ENCODE measurements at places on chromosomes 12 and 14.

DNA sequence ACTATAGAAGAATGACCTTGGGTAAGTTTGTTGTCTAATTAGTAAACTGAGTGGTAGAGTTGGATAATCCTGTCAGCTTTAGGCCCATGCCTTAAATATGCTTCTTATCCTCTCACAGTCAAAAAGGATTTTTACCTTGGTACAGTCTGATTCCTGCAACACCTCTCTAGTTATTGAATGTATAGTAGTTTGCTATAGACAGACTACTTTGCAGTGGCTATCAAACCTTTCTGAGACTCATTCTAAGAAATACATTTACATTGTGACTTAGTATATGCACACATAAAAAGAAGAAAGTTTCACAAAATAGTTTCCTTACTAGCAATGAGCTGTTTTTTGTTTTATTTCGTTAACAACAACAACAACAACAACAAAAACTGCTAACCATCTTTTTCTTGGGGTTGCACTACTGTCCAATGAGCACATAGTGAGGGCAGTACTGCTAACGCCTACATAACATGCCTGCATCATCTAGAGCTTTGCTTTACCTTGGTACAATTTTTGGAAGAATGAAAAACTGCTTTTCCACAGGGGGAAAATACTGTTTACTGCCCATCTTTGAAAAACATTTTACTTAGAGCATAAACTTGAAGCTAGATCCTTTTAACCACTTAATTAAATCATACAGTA, 28.5 kb downstream of the WNK1 start:
- DNase-seq = no peak

- DNase-seq = no peak
Observed at GRCh38 chr12:85394809-85395208, 114.8 kb downstream of the ALX1 start.

- DNase-seq = no peak
Observed at GRCh38 chr14:48274826-48275225, 599.4 kb upstream of the MDGA2 start.

DNA sequence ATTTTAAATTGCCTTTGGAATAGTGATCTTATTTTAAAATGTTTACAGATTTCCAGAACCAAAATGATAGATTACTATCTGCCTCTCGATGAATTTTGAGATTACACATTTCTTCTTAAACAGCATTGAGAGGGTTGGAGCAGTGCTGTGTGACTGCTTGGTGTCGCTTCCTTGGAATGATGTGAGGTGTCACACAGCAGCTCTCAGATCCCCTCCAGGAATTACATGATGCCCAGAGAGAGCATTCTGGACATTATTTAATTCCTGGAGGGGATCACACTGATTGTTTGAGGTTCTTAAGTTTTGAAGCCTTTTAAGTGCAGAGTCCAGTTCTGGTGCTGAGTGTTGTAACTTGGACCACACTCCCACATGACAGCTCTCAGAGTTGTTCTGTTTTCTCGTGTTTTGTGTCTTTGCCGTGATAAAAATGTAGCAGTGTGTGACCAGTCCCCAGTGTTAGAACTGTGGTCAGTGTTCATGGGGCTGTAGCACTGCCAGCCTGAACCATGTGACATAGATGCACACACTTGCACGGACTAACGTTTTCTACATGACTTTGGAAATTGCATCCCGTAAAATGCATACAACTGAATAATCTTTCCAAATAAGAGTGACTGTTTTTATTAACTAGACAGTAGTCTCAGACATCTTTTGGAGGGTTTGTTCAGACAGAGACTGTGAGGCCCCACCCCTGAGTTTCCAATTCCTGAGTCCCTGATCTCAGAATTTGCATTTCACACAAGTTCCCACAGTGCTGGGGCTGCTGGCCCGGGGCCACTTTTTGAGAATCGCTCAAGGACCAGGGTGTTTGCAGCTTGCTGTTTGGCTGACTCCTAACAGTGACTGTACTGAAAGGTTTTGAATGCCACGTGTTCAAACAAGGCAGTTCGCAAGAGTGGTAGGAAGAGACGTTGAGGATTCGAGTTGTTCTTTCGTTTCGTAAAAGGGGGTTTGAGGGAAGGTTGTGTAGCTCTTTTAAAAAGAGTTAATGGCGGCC, 26.0 kb downstream of the XRCC3 start:
- no peak for DNase-seq

DNA sequence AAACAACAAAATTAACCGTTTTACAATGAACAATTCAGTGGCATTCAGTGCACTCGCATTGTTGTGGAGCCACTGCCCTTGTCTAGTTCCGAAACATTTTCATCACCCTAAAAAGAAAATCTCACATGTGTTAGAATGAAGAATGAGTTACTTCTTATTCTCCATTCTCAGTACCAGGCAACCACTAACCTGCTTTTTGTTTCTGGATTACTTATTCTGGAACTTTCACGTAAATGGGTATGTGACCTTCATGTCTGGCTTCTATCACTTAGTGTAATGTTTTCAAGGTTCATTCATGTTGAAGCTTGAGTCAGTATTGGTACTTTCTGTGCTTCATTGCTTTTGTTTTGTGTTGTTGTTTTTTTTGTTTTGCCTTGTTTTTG, 15.6 kb downstream of the RCOR1 start:
- no peak for DNase-seq

- no peak for DNase-seq
Observed at GRCh38 chr14:26403760-26404159, 194.1 kb downstream of the NOVA1 start.

DNA sequence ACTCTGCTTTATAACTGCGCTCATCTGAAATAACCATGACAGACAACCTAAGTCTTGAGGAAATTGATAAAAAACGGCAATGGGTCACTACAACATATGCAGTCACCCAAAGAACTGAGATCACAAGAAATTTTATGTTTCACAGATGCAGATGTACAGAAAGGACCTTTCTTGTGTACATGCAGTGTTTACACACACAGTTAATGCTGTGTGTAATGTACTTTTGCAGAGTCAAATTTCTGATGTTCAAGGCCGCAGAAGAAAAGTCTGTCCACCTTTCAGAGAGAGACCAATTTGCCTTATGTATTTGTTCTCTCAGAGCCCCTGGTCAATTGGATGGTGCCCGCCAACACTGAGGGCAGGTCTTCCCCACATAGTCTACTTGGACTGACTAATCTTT, 23.0 kb upstream of the TBK1 start:
- no peak for DNase-seq

DNA sequence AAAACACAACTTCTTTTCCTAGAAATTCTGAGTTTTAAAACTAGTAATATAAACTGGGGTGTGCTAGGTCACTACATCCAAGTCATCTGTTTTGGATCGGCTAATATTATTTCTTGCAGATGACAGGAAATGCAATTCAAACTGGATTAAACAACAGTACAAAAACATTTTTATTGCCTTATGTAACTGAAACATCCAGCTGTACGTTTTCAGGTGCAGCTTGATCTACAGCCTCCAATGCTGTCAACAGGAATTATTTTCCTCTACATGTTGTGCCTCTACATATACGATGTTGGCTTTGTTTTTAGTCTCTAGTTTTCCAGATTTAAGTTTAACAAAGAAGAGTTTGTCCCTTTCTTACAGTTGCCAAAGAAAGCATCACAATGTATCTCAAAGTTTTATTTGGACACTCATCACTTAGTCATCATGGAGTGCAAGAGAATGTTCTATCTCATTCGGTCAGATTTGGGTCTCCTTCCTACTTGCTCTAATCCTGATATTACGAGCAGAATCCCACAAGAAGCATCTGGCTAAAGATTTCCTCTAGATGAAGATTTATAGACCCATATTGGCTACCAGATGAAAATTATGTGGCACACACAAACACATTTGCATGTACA, 326.7 kb downstream of the SLC6A15 start:
- no peak for DNase-seq

Data from HepG2 (cell line).